Substantia nigra (tissue), 51 donors: ENCODE measurements at places on chromosomes 12 and 14.

GRCh38 chr14:36313898-36314297, 6.5 kb downstream of the MBIP start:
- no peak for DNase-seq

- DNase-seq = no peak
Measured at GRCh38 chr12:94638521-94638920, 11.8 kb downstream of the TMCC3 start.

DNA sequence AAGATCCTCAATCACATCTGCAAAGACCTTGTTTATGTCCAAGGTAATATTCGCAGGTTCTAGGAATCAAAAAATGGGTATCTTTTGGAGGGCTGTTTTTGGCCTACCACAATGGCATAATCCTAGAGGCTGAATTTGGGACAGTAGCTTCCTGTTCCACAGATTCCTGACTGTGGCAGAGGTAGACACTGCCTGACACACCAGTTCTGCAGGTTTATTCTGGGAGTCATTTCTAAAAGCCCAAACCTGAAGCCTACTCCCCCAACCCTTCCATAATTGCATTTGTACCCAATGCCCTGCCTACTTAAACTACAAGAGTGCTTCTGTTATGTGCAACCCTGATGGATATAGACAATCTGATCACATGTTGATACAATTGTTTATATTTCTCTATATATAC, 378.9 kb downstream of the PCNX1 start:
- no peak for DNase-seq

DNA sequence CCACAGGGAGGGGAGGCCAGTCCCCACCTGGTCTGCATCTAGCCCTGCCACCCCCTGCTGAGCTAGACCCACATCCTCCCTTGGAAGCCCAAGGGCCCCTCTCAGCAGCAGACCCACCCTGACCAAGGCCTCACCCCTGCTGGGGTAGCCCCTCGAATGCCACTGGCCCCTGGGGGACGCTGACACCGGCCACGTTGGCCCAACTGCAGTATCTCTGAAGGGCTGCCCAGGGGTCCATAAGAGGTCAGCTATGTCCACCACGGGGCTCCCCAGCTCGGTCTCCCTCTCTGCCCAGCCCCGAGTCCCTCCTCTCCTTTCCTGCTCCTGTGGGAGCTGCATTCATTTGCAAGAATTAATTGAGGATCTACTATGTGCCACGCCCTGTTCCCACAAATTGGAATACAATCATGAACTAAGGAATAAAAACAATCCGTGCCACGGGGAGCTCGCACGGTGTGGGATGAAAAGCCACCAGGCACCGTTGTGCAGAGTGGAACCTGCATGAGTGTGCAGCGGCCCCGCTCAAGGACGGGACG, 71.4 kb downstream of the GALNT9 start:
- DNase-seq = no peak

- no peak for DNase-seq
Measured at GRCh38 chr12:14058717-14059116, 77.3 kb upstream of the GRIN2B start.

DNA sequence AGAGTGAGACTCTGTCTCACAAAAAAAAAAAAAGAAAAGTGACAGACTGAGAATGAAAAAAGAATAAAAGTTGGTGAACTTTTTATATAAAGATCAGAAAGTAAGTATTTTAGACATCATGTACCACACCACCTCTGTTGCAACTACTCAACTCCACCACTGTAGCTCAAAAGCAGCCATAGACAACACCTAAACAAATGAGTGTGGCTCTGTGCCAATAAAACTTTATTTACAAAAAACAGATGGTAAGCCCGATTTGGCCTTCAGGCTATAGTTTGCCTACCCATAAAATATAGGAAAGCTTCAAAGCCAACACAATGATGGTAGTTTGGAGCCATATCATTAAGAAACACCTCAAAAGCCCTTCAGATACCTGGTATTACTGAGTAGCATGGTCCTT, 154.5 kb upstream of the FOXN3 start:
- DNase-seq = no peak

DNA sequence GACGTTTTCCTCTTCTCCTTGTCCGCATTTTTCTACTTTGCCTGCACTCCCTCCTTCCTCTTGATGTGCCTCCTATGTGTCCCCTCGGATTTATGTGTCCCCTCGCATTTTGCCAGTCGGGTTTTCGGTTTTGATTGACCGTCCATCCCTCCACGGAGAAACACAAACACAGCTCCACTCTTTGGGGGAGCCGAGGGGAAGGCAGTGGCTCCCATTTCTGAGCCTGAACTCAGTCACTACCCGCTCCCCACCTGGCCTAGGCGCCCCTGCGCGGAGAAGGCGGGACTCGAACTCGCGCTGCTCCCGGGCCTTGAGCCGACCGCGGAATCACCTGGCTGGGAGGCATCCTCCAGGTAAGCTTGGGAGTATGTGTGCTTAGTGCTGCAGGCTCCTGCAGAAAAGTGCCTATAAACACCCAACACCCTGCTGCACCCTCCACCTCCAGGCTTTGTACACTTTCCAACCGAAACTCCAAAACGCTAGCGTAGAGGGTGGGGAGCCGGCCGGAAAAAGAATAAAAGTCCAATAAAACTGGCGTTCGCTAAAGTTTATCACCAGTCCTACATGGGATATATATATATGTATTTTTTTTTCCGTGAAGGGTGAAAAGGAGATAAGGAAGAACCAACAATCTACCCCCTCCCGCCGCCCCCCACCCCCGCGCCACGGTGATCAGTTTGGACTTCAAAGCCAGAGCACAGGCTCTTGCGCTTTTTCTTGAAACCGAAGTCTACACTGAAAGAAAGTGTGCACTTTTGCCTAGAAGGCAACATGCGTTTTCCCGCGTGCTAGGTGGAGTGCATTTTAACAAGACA, 3.3 kb upstream of the CCND2 start:
- DNase-seq = no peak

DNA sequence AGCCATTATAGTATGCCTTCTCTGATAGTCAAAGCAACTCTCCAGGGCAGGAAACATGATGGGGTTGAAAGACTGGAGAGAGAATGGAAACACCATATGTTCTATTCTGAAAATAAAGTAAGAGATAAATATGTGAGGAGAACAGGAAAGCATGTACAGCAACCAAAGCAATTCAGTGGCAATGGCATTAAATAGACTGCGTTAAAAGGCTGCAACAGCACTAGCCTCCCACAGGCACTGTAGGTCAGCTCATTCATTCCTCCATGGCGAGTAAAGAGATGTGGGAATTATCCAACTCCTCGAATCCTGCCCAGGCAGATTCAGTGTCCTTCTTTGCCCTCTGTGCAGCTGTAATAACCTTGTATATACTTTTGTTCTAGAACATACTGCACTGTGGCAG, 43.8 kb downstream of the ANO6 start:
- no peak for DNase-seq

- no peak for DNase-seq
Measured at GRCh38 chr14:57692671-57693070, 173.2 kb downstream of the SLC35F4 start.

DNA sequence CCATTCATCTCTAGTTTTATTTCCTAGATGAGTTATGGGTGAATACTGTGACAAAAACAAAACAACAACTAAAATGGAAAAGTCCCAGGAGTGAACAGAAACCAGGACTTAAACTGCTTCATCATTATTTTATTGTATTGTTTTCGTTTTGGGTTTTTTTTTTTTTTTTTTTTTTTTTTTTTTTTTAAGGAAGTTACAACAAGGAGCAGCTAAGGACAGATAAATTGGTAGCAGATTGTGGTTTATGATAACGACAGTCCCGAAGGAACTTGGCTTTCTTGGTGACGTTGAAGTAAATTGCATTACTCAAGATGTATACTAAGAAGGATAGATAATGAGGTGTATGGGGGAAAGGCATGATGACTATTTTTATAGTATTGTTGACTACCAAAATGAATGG, 866.3 kb downstream of the NRXN3 start:
- no peak for DNase-seq

GRCh38 chr12:12210416-12210815, 56.4 kb downstream of the LRP6 start:
- DNase-seq = no peak

- DNase-seq = no peak
Measured at GRCh38 chr14:75299059-75299458, 20.4 kb downstream of the FOS start.

GRCh38 chr12:24719293-24719721, 229.6 kb downstream of the BCAT1 start:
- no peak for DNase-seq

DNA sequence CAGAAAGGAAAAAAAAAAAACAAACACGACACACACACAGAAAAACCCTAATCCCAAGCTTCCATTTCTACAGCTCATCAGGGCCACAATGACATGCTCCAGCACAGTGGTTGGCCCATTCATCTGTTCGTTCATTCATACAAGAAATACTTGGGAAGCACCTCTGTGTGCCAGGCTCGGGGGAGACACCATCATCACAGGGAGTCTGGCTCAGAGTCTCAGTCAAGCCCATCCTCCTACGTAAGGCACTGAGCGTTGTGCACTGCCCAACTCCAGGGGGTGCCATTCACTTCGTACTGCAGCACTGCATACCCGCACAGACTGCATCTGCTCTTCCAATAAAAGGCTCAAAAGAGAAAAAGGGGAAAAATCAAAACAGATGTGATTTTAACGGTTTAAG, 15.3 kb downstream of the VPS37B start:
- peak; percentile 57 for DNase-seq

GRCh38 chr14:63186453-63186852, 17.8 kb upstream of the RHOJ start:
- no peak for DNase-seq

- DNase-seq = no peak
Measured at GRCh38 chr14:34021096-34021495, 70.2 kb upstream of the EGLN3 start.

- DNase-seq = no peak
Measured at GRCh38 chr12:32574585-32574984, 104.5 kb upstream of the DNM1L start.

GRCh38 chr12:132861558-132861957, 25.8 kb downstream of the CHFR start:
- DNase-seq = no peak

- no peak for DNase-seq
Measured at GRCh38 chr12:130881548-130881947, 9.7 kb downstream of the RAN start.

- no peak for DNase-seq
Measured at GRCh38 chr12:26044007-26044394, 80.8 kb downstream of the BHLHE41 start.

GRCh38 chr12:121613462-121613861, 12.9 kb upstream of the ORAI1 start:
- DNase-seq = no peak

DNA sequence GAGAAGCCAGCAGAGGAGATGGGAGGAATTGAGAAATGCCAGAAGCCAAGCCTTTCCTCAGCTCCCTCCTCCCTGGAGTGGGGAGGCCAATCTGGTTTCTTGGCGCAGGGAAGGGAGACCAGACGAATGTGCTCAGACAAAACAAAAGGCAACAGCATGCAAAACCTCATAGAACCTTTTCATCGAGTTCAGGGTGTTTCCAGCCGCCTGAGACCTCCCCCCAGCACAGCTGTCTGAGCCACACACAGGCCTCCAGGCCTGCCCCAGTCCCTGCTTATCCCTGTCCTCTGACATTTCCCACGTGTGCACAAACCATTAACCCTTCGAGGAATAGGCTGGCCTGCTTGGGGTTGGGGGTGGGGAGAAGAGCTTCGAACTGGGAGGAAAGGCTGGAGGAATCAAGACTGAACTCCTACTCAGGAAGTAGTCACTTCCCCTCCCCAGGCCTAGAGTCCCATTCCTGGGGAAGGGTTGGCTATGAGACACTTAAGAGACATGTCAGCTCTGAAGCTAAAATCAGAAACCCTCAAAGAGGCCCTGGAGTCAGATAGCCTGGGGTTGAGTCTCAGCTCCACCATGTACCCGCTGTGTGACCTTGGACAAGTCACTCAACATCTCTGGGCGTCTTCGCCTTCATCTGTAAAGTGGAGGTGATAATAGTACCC, 10.7 kb downstream of the TBX3 start:
- no peak for DNase-seq

DNA sequence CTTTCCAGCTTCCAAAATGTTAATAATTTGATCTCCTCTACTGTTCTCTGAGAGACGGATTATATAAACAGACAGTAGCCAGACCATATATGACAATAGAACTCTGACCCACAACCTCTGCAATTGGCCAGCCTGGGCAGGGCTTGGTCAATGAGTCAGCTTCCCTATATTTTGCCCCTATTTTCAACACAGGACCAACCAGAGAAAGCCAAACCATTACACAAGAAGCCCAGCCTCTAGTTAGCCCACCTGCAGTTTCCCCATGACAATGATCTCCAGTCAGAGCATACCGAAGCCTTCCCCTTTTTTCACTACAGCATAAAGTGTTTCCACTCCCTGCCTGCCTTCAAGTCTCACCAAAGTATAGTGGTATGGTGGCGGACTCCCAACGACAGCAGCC, 7.6 kb upstream of the EXD2 start:
- DNase-seq = no peak

GRCh38 chr12:123139926-123140675, 10.8 kb downstream of the PITPNM2 start:
- no peak for DNase-seq

- peak; percentile 33 for DNase-seq
Measured at GRCh38 chr12:108666401-108666881, 32.7 kb upstream of the SELPLG start.

- DNase-seq = no peak
Measured at GRCh38 chr12:114381177-114381576, 24.8 kb downstream of the TBX5 start.

DNA sequence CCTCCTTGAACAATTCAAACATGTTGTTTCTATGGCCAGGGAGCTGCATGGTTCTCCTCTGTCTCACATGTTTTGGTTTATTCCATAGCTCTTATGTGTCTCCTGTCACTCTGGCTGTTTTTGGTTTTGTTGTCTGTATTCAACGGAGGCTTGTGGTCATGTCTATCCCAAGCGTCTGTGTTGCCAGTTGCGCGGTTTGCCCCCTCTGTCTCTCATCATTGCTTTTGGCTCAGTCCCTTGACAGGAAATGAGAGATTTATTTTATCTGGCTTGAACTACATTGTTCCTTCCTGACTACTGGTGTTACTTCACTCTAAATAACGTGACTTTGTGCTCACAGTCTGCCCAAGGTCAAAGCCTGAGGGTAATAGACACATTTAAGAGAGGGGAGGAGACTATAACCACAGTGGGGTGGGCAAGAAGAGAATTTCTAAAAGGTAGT, 96.4 kb upstream of the SOX5 start:
- DNase-seq = no peak

DNA sequence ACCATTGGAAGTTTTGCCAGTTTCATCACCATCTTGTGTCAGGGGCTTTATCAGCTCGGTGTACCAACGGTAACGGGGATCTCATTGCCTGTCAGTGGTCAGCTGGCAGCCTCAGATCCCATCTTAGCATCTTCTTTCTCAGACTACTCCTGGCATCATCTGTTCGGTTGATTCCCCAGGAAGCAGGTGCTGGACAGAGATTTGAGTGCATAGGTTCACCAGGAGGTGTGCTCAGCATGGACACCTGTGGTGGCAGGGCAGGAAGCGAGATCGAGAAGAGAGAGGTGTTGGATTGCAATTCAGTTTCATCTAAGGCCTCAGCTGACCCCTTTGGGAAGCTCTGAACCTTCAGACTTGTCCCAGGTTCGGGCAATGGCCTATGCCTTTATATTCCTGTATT, 76.0 kb downstream of the C12orf75 start:
- DNase-seq = no peak

- DNase-seq = no peak
Measured at GRCh38 chr12:25730489-25731349, 177.6 kb upstream of the LMNTD1 start.

- DNase-seq = no peak
Measured at GRCh38 chr12:107775093-107775721, 703 bp downstream of the ASCL4 start.
